ENCODE measurements at places on chromosomes 16 and 17. TPM values are rescaled to one million over a fixed set of nuclear protein-coding genes. Genes with fewer than 3 reads are reported as not detected.

ATF7IP2 gene
- 1.3 TPM for total RNA-seq

TRAPPC1 gene
- 39.1 TPM for total RNA-seq

C1QTNF8 gene
- total RNA-seq = not detected

MYOCD gene
- 0.81 TPM for total RNA-seq

TBC1D3 gene
- total RNA-seq = not detected

MRPL58 gene
- 14.8 TPM for total RNA-seq

ZG16B gene
- total RNA-seq = not detected

C16orf89 gene
- total RNA-seq = not detected

CCL7 gene
- total RNA-seq = not detected

PFN1 gene
- total RNA-seq = 321 TPM
